ENCODE measurements at places on chromosomes 1 and 21.
A peak's percentile ranks its signal among the peaks of the same experiment; 100 is the strongest.

DNA sequence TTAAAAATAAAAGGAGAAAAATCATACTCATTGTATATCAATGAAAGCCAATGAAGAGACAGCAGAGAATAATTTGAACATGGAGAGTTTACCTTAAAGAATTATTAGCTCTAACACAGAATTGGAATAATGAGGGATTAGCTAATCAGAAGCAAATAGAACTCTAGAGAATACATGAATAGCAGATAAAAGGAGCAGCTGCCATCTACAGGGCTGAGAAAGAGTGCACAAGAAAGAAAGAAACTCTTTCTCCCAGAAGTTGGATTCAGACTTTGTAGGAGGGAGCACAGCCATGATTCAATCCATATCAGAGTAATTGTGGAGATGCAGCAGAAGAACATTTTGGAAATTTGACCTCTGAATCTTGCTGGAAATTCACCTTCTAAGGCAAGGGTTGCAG, 1171.2 kb downstream of the PLA2G4A start:
- no peaks in the 10 kb centered on the region for H3K4me1 ChIP-seq
- H3K4me3 ChIP-seq = no peak overlapping the region
- no peak for DNase-seq
- no peaks in the 10 kb centered on the region for H3K36me3 ChIP-seq
- no peaks in the 10 kb centered on the region for H3K27me3 ChIP-seq

DNA sequence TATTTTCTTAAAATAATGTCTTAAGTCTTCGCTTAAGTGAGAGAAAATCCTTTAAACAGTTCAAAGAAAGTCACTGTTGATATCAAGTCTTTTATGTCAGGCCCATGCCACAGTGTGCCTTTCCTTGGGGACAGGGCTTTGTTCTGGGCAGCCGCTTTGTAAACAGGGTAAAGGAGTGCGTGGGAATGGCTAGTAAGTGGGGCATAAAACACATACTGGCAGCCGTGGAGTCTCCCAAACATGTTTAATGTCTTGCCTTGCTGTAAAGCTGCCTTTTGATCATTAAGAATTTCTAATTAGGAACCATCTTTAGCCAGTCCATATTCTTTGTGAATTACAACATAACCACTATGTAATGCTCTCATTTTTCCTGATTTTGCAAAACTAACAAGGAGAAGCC, 99.7 kb downstream of the PHTF1 start:
- no peak overlapping the region for H3K27ac ChIP-seq
- H3K4me3 ChIP-seq = no peak overlapping the region
- H3K36me3 ChIP-seq = peaks cover 2% of the 10 kb centered on the region
- no peaks in the 10 kb centered on the region for H3K4me1 ChIP-seq
- no peaks in the 10 kb centered on the region for H3K27me3 ChIP-seq
- no peak for DNase-seq

DNA sequence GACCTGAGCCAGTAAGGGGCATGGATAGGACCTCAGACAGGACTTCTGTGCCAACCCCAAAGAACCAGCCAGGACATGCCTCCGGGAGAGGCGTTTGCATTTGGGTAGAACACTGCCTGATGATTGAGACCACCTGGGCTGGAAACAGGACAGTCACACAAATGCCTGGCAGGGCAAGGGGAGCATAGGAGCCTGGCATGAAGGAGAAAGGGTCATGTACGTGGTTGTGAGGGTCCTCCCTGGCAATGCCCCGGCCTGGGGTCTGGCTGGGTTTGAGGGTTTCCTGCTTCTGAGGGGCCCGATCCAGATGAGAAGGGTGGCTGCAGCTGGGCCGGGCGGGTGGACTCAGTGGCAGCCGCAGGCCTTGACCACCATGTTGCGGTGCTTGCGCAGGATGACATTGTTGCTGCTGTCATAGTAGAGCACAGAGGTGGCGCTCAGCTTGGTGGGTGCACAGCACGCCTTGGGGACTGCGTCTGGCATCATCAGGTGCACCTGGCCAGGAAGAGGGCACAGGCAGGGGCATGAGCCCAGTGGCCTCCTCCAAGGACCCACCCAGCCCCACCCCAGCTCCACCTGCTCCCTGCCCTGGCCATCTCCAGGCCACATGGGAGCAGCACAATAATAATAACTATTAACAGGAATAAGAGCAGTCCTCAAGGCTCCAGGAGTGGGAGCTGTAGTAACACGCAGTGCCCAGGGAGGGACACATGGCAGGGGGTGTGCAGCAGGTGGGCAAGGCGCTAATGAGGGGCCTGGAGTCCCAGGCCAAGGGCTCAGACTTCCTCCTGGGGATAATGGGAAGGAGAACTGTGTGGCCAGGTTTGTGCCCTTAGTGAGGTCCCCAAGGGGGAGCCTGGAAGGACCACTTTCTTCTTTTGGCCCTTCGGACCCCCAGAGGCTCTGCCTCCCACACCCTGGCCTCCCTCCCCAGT, 10.8 kb downstream of the OXCT2 start:
- H3K36me3 ChIP-seq = peaks cover 7% of the 10 kb centered on the region
- H3K4me1 ChIP-seq = no peaks in the 10 kb centered on the region
- no peak overlapping the region for H3K4me3 ChIP-seq
- no peaks in the 10 kb centered on the region for H3K27me3 ChIP-seq

DNA sequence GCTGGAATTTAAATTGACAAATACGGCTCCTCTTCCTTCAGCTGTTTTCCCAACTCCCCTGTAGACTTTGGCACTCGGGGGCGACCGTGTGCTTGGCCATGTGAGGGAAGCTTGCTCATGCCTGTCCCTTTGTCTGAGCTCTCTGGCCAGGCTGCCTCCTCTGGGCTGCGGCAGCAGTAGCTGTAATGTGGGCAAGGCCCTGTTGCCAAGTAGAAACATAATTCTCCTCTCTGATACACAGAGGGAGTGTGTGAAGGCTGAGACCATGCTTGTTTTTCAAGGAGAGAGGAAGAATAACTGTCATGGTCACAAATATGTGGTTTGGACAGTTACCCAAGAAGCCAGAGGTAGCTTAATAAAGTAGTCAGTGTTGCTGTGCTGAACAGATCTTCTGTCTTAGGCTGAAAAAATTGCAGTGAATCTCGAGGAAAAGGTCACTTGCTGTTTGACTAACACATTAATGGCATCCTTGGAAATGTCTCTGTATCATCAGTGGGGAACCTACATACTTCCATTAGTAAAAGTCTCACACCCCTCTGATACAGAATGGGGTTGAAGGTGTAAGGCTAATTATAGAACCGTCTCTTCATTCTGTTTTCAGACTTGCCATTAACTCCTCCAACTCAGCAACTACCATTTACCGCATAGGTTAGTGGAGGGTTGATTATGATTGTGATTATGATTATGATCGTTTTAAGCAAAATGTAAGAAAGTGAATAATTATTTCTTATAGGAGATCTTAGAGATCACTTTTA, 94.6 kb downstream of the TGFB2 start:
- no peaks in the 10 kb centered on the region for H3K27me3 ChIP-seq
- H3K27ac ChIP-seq = no peak overlapping the region
- no peak for DNase-seq
- no peaks in the 10 kb centered on the region for H3K4me1 ChIP-seq

DNA sequence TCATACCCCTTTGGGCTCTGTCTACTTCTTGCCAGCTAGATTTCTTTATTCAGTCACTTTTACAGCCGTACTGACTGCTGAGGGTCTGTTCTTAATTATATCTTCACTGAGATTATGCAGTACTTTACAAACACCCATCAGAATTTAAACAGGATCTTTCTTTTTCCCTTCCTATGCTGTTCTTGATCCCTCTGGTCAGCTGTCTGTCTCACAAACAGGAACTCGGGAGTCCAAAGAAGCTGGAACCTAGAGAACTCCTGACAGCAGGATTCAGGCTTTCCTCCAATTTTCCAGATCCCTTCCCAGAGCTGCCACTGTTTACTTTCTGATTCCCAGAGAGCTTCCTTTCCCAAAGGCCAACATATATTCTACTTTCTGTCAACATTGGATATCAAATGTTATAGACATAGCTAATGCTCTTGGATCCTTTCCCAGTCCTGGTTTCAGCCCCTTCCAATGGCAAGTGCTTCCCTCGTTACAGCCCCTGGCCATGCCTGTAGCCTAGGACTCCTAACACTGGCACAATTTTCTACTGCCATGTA, 59.5 kb downstream of the ATP2B4 start:
- H3K27ac ChIP-seq = no peak overlapping the region
- H3K4me3 ChIP-seq = no peak overlapping the region
- no peak for DNase-seq

GRCh38 chr1:94697839-94698238, 122.3 kb upstream of the SLC44A3 start:
- H3K27ac ChIP-seq = no peak overlapping the region
- DNase-seq = no peak
- no peaks in the 10 kb centered on the region for H3K36me3 ChIP-seq
- H3K4me3 ChIP-seq = no peak overlapping the region
- no peaks in the 10 kb centered on the region for H3K27me3 ChIP-seq

DNA sequence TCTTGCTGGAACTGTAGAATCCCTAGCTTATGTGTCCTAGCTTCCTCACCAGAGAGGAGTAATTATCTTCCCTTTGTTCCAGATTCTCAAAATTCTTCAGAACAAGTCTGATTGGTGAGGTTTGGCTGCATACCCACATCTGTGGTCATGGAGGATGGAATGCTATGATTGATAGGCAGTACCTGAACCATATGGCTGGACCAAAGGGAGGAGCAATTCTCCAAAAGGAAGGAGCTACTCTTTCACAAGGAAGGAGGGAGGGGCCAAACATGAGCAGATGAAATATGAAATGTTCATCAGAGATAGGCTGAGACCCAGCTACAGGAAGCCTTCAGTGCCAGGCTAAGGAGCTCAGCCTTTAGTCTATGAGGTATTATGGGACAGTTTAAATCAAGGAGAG, 5.0 kb upstream of the RNF19B start:
- H3K4me1 ChIP-seq = peaks cover 10% of the 10 kb centered on the region
- H3K27me3 ChIP-seq = no peaks in the 10 kb centered on the region
- no peak for DNase-seq
- no peaks in the 10 kb centered on the region for H3K36me3 ChIP-seq
- H3K27ac ChIP-seq = no peak overlapping the region

DNA sequence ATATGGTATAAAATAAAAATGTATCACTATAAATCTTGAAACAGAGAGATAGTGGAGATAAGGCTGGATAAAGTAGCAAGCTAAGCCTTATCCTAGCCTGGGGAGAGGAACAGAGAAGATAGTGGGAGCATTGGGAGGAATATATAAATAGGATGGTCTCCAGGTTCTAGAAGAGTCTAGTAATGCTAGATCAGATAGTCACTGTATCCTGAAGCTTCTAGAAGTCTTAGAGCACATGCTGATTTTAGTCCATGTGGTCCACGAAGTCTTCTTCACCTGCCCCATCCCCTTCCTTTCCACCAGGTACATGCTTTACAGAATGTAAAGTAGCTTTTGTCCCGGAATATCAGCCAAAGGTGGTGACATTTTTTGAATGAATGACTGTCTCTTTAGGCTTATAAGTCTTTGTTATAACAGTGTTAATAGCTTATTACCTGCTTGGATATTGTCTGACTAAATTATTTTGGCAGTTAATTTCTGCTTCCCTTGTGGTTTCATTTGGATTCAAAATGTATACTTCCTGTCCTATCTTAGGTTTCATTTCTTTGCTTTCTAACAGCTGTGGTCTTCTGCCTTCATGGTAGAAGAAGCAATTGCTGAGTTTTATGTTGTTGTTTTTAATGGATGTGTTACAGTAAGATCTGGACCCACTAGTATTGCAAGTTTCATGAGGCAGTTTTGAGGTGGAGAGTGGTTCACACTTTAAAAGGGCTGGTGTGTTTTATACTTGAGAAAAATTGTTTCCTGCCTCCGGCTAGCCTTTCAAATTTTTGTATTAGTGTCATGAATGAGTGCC, 5.9 kb downstream of the SMG7 start:
- no peak overlapping the region for H3K4me3 ChIP-seq
- no peak for DNase-seq
- no peaks in the 10 kb centered on the region for H3K27me3 ChIP-seq
- H3K36me3 ChIP-seq = peaks cover 21% of the 10 kb centered on the region

- no peak overlapping the region for H3K27ac ChIP-seq
- DNase-seq = no peak
- H3K27me3 ChIP-seq = no peaks in the 10 kb centered on the region
- H3K4me1 ChIP-seq = no peaks in the 10 kb centered on the region
- no peak overlapping the region for H3K4me3 ChIP-seq
Measured at GRCh38 chr1:145796753-145797152, 27.1 kb downstream of the RNF115 start.

DNA sequence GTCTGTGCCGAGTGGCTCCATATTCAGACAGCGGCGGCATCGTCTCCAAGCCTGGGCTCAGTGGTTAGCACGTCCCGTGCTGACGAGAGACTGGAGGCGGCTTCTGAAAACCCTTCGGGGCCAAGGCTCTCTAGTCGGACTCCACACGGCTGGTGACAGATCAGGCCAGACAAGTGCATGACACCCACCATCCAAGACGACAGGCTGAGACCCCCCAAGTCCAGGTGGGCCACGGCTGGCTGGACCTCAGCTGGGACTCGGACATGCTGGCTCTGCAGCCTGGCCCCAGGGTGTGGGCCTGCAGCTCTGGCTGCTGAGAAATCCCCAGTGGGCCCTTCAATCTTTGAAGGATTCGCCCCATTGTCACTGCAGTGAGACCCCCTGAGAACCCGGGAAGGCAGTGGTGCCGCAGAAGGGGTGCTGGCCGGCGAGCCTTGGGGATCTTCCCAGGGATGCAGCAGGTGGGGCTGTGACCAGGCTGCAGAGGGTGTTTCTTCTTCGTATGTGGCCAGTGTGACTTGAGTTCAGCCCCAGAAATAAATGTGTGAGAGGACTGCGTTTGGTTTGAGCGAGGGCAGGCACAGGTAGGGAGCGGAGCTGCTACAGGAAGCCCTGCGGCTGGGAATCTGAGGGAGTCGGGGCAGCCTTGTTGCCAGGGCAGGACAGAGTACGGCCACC, 15.9 kb upstream of the SLC19A1 start:
- no peaks in the 10 kb centered on the region for H3K36me3 ChIP-seq
- H3K27ac ChIP-seq = no peak overlapping the region
- peaks cover 7% of the 10 kb centered on the region for H3K4me1 ChIP-seq
- no peaks in the 10 kb centered on the region for H3K27me3 ChIP-seq

DNA sequence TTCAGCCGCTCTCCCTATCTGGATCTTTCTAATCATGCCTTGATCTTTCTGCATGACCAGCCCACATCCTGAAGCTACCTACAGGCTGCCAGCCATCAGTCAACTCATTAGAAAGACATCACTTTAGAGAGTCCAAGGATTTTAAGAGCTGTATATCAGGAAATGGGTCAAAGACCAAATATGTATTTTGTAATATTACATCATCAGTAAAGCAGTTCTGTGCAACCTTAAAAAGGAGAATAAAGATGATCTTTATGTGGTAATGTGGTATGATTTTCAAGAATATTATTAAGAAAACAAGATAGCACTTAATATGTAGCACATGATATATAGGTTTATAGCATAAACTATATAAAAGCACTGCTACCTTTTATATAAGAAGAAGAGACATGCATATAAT, 47.6 kb downstream of the SLC30A7 start:
- H3K4me1 ChIP-seq = no peaks in the 10 kb centered on the region
- H3K36me3 ChIP-seq = peaks cover 41% of the 10 kb centered on the region
- no peaks in the 10 kb centered on the region for H3K27me3 ChIP-seq
- DNase-seq = no peak

GRCh38 chr1:185559684-185560331, 174.4 kb upstream of the HMCN1 start:
- no peaks in the 10 kb centered on the region for H3K36me3 ChIP-seq
- H3K27ac ChIP-seq = no peak overlapping the region
- no peaks in the 10 kb centered on the region for H3K27me3 ChIP-seq
- no peak overlapping the region for H3K4me3 ChIP-seq
- peak; percentile 30 for DNase-seq
